Activated gamma-delta T cell treated with anti-CD3 and anti-CD28 coated beads, Interleukin-2, amount 50 U/mL, for 16 hours (primary cell): ENCODE measurements at places on chromosomes 6 and 20.

GRCh38 chr6:17031961-17032360 lies 69.9 kb upstream of the STMND1 start:
- no peak for DNase-seq

GRCh38 chr6:22808466-22808865 lies 239.1 kb downstream of the HDGFL1 start:
- DNase-seq = no peak

GRCh38 chr6:107408714-107409113 lies 50.6 kb downstream of the PDSS2 start:
- DNase-seq = no peak

DNA sequence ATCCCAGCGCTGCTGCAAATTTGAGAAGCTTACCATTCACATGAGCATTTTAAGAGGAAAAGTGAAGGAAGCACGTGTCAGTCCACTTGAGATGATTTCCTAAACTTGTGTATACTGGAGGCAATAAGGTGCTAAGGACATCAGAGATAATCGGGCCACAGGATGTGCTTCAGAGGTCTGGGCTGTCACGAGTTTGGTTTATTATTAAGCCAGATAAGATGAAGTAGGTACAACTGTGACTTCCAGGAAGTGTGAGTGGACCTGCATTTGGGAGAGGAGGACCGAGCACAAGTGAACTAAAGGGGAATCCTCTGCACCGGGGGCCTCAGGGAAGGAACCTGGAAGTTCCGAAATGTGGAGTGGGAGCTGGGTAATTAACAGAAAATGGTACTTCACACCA lies 1.4 kb downstream of the SAMD5 start:
- no peak for DNase-seq

DNA sequence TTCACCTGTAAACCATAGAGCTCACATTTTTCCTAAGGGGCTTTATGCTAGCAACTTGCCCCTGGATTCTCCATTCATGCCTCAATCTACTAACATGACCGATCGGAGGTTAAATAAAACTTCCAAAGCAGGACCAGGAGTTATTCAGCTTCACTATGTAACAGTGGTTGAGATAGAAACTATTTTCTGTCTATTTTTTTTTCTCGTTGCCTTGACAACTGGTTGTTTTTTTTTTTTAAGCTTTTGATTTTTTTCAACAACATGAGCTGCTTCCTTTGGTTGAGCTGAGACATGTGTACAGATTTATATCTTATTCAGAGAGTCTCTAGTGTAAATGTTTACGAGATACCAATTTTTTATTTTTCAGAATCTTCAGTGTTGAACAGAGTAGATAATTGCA lies 85.7 kb downstream of the SHLD1 start:
- DNase-seq = no peak

- no peak for DNase-seq
These were observed 36.4 kb downstream of the RRBP1 start for GRCh38 chr20:17645546-17646208.

DNA sequence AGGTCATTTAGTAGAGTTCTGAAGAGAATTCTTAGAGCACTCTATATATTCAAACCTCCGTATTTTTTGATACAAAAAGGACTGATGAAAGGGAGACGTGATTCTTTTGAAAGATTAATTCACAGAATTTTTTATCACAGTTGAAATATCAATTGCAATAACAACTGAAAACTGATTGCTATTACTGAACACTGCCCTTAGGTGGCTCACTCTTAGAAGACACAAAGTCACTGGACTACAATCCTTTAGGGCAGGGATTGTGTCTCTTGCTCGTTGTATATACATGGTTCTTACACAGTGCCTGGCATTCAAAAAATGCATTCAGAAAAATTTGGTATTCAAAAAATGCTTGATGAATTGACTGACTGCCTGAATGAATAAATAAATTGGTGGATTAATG lies 17.1 kb upstream of the CALHM6 start:
- no peak for DNase-seq

- no peak for DNase-seq
These were observed 54.4 kb upstream of the CEP85L start for GRCh38 chr6:118705544-118706491.

GRCh38 chr6:21634582-21634981 lies 41.0 kb downstream of the SOX4 start:
- DNase-seq = no peak

GRCh38 chr20:7893014-7893730 lies 47.1 kb downstream of the HAO1 start:
- DNase-seq = no peak

- DNase-seq = no peak
These were observed 1.6 kb downstream of the BEND6 start for GRCh38 chr6:56956491-56956890.

DNA sequence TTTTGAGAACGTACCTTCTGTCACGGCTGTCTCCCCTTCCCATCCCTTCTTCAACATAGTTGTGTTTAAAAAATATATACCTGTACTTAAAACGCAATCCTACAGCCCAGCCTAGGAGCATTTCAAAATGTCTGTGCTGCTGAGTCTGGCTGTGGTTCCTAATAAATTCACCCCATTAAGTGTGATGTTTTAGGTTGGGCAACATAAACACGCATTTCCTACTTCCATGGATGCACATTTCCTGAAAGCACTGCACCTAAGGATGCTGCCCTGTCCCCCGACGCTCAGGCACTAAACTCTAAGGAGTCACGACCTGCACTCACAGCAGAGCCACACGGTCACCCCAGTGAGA lies 1.2 kb downstream of the REV3L start:
- DNase-seq = no peak

DNA sequence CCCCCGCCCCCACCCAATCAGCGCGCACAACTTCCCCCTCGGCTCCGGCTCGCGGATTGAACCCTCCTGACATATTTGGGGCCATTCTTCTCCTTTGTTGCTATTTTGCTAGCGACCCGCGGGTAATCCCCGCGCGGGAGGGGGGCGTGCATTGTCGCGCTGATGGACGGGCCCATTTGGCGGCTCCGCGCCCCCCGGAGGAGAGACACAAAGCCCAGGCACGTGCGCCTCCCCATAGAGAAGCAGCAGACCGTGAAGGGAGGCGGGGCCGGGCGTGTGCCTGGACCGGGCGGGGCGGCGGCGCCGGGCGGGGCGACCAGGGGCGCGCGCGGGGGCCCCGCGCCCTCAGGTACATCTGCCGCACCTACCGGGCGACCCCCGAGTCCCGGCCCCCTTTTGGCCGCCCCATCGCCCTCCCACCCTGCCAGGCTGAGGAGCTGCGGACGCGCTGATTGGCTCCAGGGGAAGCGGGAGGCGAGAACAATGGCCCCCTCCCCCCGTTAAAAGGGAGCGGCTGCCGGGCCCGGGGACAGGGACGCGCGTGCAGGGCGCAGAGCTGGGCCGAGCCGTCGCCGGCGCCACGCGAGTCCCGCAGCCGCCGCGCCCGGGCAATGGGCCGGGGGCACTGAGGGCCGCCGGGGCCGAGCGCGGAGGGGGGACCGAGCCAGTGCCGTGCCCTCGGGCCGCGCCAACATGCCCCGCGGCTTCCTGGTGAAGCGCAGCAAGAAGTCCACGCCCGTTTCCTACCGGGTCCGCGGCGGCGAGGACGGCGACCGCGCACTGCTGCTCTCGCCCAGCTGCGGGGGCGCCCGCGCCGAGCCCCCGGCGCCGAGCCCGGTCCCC lies at the start of gene INSM1:
Gene INSM1 (plus strand): TSS at position 530 of the 843 bp plus-strand sequence. CDS start 164 bp downstream, at position 694.
- DNase-seq = no peak
